ENCODE measurements at places on chromosomes 11 and 22.

DNA sequence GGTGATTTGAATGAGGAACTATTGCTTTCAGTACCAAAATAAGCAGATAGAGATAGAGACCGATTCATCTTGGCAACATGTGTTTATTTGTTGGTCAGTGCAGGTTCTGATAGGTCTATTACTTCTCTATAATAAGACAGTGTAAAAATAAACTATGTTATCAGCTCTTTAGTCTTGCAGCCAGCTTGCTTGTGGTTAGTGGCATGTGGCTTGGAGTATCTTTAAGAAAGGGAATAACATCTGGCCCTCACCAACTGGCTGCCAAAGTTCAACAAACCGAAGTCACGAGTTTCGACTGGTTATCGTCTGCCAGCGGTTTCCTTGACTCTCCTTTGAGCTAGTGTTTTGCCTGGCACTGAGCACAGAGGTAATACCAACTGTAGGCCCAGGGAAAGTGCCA lies 71.8 kb downstream of the CTTN start:
- DNase-seq: no peak

DNA sequence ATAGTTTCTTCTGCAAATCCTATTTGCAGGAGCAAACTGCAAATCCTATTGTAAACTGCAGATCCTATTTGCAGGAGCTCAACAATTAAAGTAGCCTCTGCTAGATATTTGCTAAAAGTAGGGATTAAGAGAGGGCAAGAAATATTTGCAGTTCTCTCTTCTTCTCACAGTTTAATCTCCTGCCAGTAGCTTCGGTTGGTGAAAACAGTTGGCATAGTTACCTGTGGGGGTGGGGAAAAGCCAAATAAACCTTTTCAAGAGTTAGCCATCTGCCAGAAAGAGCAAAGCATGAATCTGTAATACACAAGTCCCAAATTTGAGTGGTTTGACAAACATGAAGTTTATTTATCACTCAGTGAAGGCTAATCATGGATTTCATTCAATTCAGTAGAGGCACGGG lies 942.5 kb downstream of the JRKL start:
- no peak for DNase-seq

GRCh38 chr11:21372672-21373071 lies 703.3 kb downstream of the NELL1 start:
- DNase-seq: no peak

DNA sequence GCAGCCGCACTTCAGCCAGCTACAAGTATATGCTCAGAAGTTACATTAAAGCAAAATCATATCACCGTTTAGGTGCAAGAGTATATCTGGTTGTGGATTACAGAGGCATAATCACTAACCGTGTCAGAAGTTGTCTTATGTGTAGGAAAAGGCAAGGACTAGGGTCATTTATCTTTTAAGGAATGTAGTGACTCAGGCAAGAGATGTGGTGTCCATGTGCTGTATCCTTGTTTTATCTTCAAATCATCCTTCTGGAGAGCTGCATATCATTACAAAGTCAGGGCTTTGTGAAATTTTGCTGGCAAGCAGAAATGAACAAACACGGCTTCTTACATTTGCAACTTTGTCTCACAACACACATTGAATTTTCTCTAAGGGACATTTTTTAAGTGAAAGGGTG lies 12.7 kb upstream of the CHORDC1 start:
- no peak for DNase-seq

GRCh38 chr22:26822313-26822712 lies 164.9 kb downstream of the MIAT start:
- no peak for DNase-seq

DNA sequence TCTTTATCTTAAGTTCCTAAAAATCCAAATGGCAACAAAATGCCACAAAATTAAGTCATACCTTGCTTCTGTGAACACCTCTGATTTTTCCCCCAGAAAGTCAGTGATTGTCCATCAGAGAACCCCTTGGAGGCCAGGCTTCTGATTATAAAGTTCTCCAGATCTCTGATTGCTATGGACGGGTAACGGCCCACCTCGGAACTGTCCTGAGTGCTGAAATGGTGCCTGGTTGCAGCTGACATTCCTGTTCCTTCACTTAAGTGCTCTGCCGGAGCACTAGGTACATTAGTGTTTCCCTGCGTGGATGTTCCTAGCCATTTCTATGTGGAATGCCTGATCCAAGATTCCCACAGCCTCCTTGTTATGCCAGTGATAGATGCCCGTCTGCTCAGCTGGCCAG lies 85.0 kb downstream of the CHST1 start:
- peak; percentile 79 for DNase-seq

DNA sequence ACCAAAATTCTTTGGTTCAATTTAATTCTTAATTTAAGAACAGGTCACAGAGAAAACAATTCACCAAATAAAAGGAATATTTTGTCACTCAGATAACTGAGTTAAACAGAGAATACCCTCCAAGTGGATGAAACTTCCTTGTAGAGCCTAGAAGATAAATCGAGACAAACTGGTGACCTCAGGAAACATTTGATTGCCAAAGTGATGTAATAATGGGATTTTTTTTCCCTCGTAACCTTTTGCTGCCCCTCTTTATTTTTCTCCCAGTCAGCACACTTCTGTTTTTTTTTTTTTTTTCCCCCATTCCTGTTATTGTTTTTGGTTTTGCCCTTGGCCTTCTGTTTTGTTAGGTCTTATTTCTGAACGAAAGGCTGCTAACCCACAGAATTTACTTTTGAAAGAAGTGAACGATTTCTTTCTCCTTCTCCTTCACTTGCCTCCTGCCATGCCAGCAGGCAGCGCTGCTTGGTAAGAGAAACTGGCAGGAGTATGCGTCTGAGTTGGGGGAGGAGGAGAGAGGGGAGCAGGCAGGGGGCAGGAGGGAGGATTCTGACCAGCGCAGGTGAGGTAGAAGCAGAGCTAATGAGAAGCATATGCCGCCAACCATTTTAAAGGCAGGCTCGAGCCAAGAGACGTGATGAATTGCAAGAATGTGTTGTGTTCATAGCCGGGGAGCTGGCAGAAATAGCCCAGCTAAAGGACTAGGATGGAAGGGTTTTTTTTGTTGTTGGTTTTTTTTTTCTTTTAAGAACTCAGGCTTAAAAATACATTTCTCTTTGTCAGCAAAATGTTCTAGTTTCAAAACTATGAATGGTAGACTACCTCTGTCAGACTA lies 121.9 kb upstream of the MTMR2 start:
- DNase-seq: peak; percentile 32

DNA sequence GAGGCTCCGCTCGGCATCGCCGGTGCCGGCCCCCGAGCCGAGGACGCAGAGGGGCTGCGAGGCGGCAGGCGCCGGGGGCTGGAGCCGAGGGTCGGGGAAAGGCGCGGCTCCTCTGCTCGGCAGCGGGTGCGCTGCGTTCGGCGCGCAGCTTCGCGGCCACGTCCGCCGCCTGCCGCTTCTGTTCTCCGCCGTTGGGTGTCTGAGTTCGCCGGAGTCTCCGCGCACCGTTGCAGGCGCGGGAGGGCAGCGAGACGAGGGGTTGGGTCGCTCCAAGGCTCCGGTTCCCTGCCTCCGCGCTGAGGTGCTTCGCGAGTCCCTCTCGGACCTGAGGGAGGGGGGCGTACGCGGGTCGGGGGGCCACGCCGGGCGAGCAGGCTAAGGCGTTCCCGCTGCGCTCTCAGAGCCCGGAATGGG lies 347 bp downstream of the MN1 start:
- peak; percentile 65 for DNase-seq

DNA sequence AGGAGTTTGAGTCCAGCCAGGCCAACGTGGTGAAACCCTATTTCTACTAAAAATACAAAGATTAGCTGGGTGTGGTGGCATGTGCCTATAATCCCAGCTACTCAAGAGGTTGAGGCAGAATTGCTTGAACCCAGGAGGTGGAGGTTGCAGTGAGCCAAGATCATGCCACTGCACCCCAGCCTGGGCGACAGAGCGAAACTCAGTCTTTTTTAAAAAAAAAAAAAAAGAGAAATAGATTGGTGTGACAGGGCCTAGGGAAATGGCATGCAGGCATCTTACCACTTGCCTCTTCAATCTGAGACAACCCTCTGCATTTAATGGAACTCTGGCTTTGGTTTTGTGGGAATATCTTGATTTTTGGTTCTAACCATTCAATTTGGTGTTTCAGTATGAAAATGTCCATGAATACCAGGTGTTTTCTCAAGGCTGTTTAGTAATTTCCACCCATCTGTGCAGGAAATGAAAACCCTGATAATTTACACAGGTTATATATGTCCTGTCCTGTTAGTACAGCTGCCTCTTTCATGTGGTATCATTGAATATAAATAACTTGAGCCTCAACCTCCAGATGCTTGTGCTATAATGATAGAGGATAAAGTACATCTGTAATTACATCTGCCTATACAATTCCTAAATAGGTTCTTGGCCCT lies 8.4 kb downstream of the XBP1 start:
- no peak for DNase-seq

- DNase-seq: no peak
Observed at GRCh38 chr11:68090706-68091105, 30.5 kb downstream of the CHKA start.

DNA sequence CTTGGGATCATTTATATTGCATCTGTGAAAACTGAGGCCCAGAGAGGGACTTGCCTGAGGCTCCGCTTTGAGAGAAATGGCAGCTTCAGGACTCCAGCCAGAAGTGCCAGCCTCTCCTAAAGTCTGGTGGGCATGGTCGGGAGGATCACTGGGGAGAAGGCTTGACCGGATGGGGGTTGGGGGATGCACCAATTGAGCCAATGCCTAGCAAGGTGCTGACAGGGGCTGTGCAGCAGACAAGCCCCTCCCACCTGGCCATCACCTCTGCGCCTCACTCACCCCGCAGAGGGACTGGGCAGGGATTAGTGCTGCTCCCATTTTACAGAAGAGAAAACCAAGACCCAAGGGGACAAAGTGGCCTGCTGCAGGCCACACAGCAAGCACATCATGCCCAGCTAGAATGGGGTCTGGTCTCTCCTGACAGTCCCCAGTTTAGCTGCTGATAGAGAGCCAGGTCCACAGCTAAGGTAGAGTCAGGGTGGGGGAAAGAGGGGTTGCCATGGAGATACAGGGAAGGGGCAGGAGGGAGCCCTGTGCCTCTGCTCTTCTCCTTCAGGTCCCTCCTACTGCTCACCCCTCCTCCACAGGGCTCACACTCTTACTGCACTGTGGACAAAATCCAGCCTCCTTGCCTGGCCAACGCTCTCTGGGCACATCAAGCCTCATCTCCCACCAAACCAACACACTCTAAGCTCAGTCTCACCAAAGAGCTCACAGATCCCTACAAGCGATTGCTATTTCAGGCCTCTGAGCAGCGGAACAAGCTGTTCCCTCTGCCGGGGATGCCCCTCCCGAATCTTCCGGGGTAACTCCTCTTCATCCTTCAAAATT lies 29.5 kb downstream of the TEF start:
- no peak for DNase-seq

DNA sequence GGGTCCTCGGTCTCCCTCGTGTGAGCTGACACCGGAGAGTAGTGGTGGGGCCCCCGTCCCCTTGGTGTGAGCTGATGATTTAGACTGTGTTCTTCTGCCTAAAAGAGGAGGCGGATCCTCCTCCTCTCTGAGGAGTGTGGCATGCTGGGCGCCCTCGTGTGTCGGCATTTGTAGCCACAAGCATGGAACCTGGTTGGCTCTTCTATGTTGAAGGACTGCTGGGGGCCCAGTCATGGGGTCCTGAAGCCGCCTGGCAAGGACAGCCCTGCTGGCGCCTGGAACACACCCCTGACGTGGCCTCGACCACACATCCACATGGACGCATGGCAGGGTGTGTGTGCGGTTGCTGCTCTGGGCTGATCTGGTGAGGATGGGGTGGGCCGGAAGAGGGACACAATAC lies 50.2 kb downstream of the AP2A2 start:
- peak; percentile 44 for DNase-seq

DNA sequence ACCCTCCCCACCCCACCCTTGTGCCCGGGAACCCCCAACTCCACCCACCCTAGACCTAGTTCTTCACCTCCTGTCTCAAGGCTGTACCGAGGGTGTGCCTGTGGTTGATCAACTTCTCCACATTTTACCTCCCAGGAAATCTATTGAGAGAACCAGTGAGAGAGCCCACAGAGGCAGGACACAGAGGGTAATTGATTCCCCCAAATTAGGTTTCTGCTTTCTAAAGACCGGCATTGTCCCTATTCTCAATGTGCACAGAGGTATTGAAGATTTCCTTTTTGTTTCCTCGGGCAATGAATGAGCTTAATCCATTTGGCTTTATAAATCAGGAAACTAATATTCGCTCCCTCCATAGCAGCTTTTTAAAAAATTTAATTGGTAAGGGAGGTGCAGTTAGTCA lies 6.0 kb upstream of the LMO1 start:
- no peak for DNase-seq

- DNase-seq: no peak
Observed at GRCh38 chr11:10564030-10564429, 4.4 kb downstream of the LYVE1 start.

DNA sequence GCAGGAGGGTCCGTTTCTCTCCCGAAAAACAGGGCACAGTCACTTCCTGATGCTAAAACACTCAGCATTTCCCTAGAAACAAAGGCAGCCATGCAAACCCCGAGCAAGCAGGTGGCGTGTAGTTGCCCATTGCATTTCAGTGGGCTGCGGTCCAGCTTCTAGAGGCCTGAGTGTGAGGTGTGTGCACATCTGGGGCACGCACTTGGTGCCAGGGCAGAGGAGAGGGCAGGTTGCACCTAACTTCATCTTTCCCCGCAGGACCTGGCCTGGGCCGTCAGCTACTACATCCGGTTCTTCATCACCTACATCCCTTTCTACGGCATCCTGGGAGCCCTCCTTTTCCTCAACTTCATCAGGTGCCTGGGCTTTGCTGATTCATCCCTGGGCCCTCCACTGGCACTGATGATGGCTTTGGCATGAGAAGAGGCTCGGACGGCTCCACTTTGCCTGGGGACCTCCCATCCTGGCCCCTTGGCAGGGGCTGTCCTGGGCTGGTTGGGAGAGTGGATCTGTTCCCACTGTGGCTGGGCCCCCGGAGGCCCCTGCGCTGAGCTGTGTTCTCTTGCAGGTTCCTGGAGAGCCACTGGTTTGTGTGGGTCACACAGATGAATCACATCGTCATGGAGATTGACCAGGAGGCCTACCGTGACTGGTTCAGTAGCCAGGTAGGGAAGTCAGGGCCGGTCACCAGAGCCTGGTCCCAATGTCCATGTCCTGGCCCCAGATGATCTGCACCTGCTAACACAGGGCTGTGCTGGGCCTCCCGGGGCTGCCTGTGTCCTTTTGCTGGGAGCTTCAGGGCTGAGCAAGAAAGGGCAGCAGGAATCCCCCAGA lies 28.4 kb downstream of the FADS3 start:
- no peak for DNase-seq

- DNase-seq: no peak
Observed at GRCh38 chr22:38728871-38729796, 23.4 kb downstream of the GTPBP1 start.

- DNase-seq: no peak
Observed at GRCh38 chr11:34348919-34349318, 8.9 kb downstream of the ABTB2 start.
